ENCODE measurements at places on chromosomes 1 and 21.
A peak's percentile ranks its signal among the peaks of the same experiment; 100 is the strongest.

DNA sequence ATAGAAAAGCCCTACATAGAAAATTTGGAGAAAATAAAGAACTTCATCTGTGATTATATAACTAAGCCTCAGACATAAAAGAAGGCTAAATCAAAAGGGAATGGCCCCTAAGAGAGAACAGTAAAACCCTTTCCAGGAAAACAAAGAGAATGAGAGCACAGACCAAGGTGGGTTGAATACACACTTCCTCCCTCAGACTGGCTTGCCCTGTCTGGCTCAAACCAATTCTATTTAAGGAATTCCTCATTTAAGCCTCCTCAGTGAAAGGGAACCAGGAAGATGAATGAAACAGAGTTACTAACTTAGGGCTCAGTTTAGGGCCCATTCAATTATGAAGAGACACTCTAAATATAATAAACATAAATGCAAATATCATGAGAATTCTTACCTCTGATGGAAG is 10.6 kb upstream of the SYT14 start:
- no peak for DNase-seq
- no peaks in the 10 kb centered on the region for H3K4me1 ChIP-seq
- no peak overlapping the region for H3K4me3 ChIP-seq
- peaks cover 13% of the 10 kb centered on the region for H3K27me3 ChIP-seq

GRCh38 chr1:154429118-154429517 is 24.0 kb downstream of the IL6R start:
- no peak overlapping the region for H3K27ac ChIP-seq
- peaks cover 7% of the 10 kb centered on the region for H3K36me3 ChIP-seq
- peaks cover 38% of the 10 kb centered on the region for H3K4me1 ChIP-seq
- no peaks in the 10 kb centered on the region for H3K27me3 ChIP-seq
- H3K4me3 ChIP-seq = no peak overlapping the region
- DNase-seq = no peak

DNA sequence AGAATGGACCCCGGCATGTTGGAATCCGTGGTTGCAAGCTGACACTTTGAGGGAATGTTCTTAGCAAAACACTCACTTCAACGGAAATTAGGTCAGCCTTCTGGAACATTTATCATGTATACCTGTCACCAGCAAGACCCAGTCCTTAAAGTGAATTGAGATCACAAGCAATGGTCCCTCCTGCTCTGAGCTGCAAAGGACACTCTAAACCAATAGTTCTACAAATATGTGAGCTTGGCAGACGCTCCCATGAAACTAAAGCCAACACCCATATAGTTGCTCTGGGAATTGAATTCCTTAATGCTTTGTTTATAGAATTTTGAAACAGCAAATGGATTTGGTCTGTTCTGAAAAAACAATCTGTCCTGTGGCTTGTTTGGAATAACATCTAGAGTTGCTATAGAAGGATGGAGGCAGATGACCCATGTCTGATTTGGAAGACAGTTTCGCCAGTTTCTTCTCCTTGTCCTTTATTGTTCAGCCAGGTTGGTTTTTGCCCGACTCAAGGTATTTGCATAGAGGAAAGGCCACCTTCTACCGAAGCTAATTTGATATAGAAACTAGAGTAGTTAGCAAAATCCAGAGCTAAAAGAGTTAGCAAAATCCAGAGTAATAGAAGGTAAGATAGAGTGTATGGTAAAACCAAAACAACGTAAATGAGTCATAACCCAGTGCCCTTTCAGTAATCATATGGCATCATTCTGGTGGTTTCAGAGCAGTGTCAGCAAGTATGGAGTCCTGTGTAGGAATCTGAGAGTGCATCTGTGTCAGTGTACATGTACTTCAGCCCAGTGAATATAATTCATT is 236.2 kb downstream of the NFIA start:
- peak; percentile 44 for DNase-seq
- peak overlapping the region; percentile 86 for H3K27ac ChIP-seq
- peak overlapping the region; percentile 1 for H3K4me3 ChIP-seq
- H3K4me1 ChIP-seq = peaks cover 30% of the 10 kb centered on the region
- H3K36me3 ChIP-seq = no peaks in the 10 kb centered on the region
- no peaks in the 10 kb centered on the region for H3K27me3 ChIP-seq

DNA sequence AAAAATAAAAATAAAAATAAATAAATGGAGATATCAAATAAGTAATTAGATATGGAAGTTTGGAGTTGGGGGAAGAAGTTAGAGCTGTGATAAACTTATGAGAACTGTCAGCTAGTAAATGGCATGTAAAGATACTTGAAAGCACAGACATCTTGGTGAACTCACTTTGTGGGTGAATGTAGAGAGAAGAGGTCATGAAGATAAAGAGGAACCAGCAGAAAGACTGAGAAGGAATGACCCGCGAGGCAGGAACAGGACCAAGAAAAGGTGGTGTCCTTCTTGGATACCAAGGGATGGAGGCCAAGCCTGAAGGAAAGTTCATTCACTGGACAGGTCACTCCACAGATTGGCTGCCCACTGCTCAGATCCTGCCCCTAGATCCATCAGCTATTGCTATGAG is 4.7 kb upstream of the CAPZB start:
- no peak for DNase-seq
- no peak overlapping the region for H3K4me3 ChIP-seq
- peaks cover 38% of the 10 kb centered on the region for H3K4me1 ChIP-seq

GRCh38 chr1:159548126-159548525 is 12.3 kb upstream of the OR10J5 start:
- no peaks in the 10 kb centered on the region for H3K4me1 ChIP-seq
- DNase-seq = no peak
- H3K27ac ChIP-seq = no peak overlapping the region

GRCh38 chr1:55636696-55637095 is 421.5 kb upstream of the USP24 start:
- peaks cover 2% of the 10 kb centered on the region for H3K27me3 ChIP-seq
- H3K4me3 ChIP-seq = no peak overlapping the region
- H3K36me3 ChIP-seq = no peaks in the 10 kb centered on the region
- DNase-seq = no peak
- H3K4me1 ChIP-seq = peaks cover 3% of the 10 kb centered on the region
